Hindlimb muscle (tissue), 1 donor: ENCODE measurements at places on chromosomes 11 and 22. TPM values are rescaled to one million over a fixed set of nuclear protein-coding genes. Genes with fewer than 3 reads are reported as not detected.

DNA sequence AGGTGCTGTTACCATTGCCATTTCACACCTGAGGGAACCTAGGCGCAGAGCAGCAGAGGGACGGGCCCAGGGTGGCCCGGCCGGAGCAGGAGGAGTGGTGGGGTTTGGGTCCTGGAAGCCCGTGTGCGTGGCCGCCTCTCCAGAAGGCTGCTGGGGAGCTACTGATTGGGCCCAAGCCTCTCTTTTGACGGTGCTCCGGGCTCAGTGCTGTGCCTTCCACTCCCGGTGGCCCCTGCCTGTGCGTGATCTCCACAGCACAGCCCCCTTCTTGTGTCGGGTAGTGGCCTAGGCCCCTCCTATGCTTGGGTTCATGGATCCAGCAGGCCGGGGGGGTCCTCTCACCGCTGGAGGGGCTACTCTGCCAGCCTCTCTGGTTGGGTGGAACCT, 41.0 kb downstream of the SMIM38 start:
- no peak for DNase-seq

DNA sequence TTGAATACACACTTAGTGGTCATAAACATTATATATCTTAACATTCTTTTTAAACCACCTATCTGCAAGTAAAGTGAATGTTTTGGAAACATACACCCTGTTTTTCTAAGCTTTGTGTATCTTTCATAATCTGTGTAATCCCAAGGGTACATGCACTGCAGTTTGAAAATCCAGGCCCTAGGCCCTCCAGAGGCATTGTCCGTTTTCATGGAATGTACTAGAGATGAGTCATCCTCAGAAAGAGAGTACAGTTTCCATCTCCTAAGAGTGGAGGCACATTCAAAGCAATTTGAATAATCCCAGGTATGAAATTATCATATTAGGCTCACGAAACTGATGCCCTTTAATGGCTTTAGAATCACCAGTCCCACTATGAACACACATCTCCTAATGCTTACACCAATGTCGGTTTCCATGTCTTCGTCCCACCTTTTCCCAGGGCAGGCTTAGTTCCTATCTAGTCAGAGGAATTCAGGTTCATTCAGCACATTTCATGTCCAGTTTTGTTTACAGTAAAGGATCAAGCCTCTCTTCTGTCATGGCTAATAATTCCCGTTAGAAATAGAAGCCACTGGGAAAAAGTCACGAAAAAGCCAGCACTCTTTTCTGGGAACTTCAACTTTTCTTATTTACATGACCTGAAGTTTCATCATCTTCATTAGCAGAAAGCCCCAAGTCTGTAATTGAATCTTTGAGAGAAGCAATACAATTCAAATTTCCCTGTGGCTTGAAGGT, 39.5 kb upstream of the CD44 start:
- DNase-seq, result peak; percentile 40

DNA sequence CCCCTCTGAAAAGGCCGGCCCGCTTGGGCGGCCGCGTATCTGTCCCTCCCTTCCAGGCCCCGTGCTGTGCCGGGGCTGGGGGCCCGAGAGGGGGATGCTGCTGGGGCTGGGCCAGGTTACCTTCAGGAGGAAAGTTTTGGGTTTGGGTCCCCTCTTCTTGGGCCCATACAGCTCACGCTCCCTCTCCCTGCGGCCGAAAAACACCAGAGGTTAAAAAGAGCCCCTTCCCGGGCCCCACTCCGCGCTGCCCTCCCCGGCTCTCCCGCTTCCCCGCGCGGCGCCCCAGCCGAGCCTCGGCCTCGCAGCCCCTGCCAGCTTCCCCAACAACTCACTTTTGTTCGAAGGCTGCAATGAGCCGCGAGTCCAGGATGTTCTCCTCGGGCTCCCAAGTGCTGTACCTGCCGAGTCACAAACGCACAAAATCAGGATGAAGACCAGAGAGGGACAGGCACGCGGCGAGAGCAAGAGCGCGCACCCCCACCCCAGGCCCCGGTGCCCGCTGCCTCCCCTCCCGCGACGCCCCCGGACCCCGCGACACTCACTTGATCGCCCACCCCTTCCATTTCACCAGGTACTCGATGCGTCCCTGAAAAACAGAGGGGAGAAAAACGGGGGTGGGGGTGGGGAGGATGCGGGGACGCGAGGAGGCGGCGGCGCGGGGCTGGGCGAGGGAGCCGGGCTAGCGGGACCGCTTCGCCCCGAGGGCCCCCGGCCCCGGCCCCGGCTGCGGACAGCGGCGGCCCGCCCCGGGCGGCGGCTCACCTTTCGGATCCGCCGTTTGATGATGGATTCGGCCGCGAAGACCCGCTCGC, 450 bp downstream of the CBX6 start:
- no peak for DNase-seq

Gene C11orf97
- polyA plus RNA-seq, result not detected

Gene CBLIF
- polyA plus RNA-seq, result not detected

- DNase-seq, result no peak
Measured at GRCh38 chr11:82981852-82982251, 80.3 kb downstream of the DDIAS start.

GRCh38 chr11:126514061-126514693, 158.7 kb downstream of the ST3GAL4 start:
- no peak for DNase-seq

Gene CLDN5
- polyA plus RNA-seq, result 58.6 TPM

Gene OR51B5
- polyA plus RNA-seq, result not detected

DNA sequence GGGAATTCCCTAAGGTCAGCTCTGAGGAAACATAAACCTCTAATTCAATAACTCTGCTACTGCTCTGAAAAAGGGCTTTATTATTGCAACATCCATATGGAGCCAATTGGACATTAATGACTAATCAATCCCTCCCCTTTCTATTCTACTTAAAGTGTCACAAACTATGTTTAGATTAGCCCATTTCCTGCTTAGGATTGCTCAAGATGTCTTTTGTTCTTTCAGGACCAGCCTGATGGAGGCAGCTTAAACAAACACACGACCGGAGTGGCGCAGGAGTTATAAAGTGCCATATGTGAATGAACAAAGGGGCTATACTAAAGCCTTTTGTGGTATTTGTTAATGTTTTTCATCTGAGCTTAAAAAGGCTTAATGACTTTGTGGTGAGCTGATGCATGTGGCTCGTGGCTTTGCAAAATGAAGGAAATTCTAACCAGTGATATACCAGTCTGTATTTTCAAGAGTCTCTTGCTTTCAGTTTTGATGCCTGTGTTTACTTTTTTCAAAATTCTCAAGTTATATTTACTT, 354.4 kb downstream of the SOX6 start:
- DNase-seq, result no peak

GRCh38 chr22:41565403-41566054, 4.7 kb downstream of the CSDC2 start:
- DNase-seq, result no peak

DNA sequence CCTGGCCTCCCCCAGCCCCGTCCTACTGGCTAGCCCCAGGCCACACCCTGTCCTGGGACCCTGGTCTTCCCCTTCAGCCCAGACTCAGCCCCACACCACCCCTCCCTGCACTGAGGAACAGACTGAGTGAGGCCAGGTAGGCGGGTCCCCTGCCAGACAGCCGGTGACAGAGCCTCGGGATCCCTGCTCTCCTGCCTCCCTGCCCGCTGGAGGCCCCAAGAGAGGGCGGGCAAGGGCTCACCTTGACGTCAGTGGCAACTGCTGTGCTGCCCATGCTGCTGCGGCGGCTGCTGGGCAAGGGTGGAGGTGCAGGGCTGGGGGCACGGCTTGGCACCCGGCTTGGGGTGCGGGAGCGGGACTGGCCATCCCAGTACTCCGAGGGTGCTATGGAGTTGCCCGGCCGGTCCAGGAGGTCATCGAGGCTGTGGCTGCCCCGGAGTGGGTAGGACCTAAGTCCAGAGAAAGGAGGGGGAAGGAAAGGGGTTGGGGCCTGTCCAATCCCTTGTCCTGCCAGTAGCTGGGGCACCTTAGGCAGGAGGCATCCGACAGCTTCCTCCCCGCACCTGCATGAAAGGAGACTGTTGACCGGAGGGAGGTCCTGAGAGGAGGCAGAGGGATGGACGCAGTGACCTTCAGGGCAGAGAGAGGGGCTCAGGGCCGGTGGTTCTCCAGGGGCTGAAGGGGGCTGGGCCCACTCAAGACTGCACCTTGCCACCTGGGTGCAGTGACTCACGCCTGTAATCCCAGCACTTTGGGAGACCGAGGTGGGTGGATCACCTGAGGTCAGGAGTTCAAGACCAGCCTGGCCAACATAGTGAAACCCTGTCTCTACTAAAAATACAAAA, 2.2 kb upstream of the SLC16A8 start:
- no peak for DNase-seq

- DNase-seq, result no peak
Measured at GRCh38 chr11:126694065-126694625, 306.4 kb downstream of the KIRREL3 start.

- no peak for DNase-seq
Measured at GRCh38 chr11:64234647-64235379, 429 bp downstream of the VEGFB start.

Gene P2RY2
- polyA plus RNA-seq, result 2.7 TPM

GRCh38 chr22:29115682-29116288, 43.0 kb downstream of the KREMEN1 start:
- DNase-seq, result no peak

- no peak for DNase-seq
Measured at GRCh38 chr11:10633261-10633660, 60.3 kb downstream of the IRAG1 start.

DNA sequence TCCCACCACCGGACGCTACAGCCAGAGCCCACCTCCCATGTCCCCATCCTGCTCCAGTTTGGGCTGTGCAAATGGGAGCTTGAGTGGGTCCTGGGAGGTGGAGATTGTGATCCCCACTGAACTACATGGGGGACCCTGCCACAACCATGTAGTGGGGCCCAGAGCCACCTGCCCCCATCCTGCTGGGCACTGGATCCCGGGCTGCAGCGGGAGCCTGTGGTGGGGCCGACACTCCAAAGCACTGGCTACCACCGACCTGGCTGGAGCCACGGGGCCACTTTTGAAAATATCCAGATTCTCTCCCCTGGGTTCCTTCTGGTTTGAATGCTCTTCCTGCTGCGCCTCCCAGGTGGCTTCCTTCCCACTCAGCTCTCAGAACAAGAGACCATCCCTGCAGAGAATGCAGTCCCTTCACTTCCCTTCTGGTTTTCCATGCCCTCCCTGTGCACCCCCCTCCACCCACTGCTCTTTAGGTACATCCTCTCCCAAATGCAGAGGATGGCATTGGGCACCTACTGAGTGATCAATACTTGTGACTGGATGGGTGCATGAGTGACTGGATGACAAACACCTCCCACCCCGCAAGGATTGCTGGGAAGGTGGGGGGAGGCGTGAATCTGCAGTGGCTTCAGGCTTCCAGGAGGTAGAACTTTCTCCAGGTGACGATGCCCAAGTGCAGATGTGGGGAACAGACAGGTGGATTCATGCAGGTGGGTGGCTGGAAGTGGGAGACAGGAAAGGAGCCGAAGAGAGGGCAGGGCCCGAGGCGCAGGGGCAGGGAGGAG, 846 bp upstream of the UNC93B1 start:
- no peak for DNase-seq

Gene TRIM49
- polyA plus RNA-seq, result not detected
